ENCODE measurements at places on chromosomes 12 and 14.

- DNase-seq = no peak
Observed at GRCh38 chr12:1305063-1305434, 289.3 kb downstream of the FBXL14 start.

DNA sequence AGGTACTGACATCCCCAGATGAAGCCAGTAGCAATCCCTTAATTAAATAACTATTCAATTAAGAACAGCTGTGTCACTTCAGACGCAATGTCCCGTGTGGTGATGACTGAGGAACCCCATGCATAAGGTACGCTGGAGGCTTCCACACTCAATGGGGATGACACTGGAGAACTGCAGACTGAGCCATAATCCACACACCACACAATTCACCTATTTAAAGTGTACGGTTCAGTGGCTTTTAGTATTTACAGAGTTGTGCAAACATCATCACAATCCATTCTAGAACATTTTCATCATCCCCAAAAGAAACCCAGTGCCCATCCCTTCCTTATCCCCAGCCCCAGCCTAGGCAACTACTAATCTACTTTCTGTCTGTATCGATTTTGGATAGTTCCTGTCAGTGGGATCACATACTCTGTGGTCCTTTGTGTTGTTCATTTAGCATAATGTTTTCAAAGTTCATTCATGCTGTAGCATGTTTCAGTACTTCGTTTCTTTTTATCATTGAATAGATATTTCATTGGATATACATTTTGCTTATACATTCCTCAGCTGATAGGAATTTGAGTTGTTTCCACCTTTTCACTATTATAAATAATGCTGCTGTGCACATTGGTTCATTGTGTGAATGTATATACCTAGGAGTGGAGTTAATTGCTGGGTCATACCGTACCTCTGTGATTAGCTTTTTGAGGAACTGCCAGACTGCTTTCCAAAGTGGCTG lies 61.1 kb downstream of the NINJ2 start:
- DNase-seq = no peak

GRCh38 chr12:20527417-20528163 lies 159.3 kb downstream of the PDE3A start:
- DNase-seq = no peak

DNA sequence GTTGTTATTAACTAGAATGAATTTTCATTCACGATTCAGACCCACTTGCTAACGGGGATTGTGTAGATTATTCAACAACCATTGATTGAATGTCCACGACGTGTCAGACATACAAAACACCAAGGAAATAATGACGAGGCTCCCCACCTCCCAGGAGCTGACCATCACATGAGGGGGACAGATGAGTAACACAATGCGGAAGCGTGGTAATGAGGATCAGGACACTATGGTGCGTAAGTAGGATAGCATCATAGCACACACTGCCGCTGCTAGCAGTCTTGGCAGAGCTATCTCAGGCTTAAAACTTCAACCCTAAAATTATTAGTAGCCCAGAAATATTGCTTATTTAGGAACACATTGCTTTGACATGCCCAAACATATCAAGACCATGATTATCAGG lies 265.8 kb downstream of the EGLN3 start:
- no peak for DNase-seq

DNA sequence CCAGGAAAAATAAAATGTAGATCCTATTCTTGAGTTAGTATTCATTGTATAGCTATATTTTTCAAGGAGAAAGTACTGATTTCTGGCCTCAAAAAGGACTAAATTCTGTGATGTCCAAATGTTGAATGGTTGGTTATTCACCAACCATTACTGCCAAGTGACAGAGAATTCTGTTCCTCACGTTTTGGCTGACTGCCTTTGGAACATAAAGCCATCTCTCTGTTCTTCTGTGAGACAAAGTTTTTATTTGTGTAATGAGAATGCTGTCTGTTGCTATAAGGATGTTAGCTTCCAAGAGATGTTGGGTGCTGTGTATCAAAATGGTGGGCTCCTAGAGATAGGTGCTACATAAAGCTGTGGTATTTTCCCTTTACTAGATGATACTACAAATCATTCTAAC lies 9.3 kb downstream of the ZNF410 start:
- DNase-seq = no peak
